Erythroblast (primary cell): ENCODE measurements at places on chromosomes 7 and 10.

- no peak for DNase-seq
These were observed 5.7 kb downstream of the ITIH2 start for GRCh38 chr10:7708832-7709231.

DNA sequence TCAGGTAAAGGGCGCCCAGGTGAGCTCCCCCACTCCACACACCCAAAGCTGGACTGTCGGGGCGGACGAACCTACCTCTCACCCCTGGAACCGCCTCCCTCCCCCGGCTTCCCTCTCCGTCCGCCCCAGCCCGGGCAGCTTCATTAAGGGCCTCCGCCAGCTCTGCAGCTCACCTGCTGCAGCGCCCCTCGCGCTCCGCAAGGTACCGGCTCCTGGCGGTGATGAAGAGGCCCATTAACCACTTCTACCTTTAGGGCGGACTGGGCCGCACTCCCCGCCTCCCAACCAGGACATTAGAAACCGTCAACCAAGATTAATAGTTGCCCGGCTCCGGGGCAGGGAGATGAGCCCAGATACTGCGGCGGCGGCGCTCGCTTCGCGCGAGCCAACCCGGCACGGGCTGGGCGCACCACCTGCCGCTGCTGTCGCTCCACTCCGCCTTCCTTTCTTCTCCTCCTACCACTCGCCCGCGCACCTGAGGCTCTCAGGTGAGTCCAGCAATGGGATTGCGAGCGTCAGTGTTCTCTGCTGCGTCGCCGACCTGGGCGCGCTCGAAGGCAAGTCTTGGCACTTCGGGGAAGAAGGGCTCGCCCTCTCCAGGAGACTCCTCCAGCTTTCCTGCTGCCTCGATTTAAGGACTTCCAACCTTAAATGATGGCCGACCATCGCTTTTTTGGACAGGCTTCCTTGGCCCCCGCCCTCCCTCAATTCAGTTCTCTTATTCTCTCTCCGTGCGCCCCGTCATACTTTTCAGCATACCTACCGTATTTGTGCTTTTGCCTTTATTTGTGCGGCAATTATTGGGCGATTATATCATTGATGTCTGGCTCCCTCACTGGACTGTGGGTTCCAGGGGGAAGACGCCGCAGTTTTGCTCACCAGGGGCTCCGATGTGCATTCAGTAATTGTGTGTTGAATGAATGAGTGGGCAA, 13.6 kb upstream of the KAZALD1 start:
- DNase-seq: no peak

GRCh38 chr7:73779517-73779916, 9.4 kb upstream of the CLDN3 start:
- no peak for DNase-seq

DNA sequence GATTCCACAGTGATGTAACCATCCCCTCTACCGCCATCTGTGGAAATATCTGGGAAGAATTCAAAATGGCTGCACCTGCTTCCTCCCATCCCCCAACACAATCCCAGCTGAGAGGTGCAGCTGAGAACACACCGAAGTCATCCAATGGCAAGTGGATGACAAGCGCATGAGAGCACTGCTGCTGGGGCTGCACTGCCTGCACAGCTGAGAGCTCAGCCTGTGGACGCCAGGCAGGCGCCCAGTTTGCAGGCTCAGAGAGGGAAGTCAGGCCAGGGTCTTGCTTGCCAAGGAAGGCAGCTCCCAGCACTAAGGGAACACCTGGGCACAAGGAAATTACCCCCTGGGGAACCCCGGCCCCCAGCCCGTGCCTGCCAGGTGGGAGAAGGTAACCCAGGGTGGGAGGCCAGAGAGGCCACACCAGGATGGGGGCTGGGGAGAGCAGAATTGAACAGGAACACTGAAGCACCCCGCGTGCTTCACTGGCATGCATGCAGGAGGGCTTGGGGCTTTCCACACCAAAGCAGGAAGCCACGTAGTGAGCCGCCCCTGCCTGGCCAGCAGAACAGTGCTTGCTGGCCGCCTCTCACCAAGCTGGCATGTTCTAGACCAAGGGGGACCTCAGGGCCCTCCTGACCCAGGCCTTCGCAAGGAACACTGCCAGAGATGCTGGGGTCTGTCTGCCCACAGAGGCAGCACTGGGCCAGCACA, 46.2 kb downstream of the FAM53B start:
- no peak for DNase-seq

DNA sequence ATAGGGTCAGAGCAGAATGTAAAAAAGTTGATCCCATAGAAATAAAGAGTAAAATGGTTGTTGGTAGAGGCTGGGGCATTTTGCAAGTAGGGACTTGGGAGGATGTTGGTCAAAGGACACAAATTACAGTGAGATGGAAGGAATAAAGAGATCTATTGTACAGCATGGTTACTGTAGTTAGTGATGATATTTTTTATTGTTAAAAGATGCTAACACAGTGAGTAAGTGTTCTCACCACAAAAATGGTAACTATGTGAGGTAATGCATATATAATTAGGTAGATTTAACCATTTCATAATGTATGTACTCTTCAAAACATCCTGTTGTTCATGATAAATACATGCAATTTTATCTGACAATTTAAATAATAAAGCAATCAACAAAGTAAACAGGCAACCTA, 280.7 kb upstream of the MAGI2 start:
- no peak for DNase-seq

DNA sequence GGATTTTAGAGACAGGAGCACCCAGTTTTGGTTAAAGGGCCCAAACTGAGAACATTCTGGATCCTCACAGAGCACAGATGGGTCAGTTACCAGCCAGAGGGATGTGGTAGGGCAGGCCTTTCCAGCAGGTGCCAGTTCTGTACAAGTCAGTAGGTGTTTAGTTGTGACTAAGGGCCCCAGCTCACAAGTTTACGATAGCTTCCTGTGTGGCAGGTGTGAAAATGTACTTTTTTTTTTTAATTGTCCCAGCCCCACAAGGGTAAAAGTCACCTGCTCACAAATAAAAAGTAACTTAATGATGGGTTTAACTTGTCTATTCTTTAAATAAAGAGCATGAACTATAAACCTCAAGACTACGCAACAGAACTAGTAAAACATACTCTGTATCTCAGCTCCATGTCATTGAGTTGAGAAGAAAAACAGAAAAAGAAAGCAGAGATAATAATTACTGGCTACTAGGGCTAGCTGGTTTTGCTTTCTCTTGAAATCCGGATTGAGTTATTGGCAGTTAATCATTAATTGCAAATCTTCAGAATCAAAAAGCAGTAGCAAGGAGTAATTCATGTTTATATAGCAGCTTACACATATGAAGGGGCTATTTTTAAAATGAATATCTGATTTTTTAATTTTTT, 15.4 kb downstream of the NFE2L3 start:
- no peak for DNase-seq

DNA sequence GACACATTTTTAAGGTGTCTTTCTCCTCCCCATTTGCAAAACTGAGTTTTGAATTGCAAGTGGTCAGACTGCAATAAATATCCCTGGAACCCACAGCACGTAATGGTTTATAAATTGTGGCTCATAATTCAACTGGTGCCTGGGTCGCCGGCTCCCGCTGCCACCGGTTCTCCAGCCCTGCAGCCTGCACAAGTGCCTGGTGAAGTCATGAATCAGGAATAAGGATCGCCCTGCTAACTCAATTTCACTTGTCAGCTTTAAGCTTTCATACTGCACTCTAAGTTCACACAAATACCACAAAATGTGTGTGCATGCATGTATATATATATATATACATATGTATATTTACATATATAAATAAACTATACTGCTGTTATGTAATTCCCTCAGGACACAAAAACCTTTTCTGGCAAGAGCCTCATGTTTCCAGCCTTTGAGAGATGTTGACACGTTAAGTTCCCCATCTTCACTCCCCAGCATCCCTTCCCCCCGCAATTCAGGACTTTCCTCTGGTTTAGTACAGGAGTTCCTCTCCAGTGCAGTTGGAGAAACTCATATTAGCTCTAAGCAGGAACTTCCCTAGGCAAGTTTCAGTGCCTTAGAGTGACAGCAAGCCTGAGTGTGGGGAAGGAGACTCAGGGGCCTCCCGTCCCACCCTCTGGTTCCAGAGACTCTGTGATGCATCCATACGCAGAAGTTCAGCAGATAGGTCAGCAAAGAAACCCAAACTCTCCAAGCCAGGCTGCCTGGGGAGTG, 129.2 kb upstream of the UNC5B start:
- DNase-seq: no peak

DNA sequence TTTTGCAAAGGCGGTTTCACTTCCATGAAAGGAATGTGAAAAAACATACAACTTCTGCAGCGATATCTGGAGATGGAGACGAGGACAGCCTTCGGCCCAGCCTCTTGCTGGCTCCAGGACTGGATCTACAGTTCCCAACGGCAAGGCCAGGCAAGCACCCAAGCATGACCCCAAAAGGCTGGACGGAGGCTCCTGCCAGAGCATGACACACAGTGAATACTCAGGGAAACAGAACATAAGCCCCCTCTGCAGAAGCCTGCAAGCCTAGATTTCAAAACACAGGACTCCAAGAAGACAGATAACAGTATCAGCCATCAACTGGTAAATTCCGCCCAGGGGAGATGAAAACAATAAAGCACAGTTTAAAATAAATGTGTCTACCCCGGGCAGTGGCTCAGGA, 3.3 kb upstream of the LRRC27 start:
- peak; percentile 65 for DNase-seq

GRCh38 chr7:1210979-1211608, 21.6 kb upstream of the UNCX start:
- DNase-seq: no peak

GRCh38 chr10:66637273-66638036, 288.4 kb upstream of the LRRTM3 start:
- DNase-seq: no peak

DNA sequence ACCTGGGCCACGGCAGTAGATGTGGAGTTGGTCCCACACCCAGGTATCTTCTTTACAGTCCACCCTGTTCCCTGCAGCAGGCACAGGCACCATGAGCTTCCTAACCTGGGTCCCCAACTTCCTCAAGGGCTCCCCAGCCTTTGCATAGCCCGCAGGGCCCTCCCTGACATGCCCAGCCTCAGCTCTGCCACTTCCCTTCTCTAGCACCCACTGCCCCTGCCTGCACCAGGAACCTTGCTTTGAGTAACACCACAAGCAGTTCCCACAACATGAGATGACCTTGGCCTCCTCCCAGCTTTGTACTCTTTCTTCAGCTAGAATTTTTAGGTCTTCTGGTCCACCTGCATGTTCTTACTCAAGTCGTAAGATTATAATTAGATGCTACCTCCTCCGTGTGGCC, 92.2 kb upstream of the ZPBP start:
- DNase-seq: no peak

DNA sequence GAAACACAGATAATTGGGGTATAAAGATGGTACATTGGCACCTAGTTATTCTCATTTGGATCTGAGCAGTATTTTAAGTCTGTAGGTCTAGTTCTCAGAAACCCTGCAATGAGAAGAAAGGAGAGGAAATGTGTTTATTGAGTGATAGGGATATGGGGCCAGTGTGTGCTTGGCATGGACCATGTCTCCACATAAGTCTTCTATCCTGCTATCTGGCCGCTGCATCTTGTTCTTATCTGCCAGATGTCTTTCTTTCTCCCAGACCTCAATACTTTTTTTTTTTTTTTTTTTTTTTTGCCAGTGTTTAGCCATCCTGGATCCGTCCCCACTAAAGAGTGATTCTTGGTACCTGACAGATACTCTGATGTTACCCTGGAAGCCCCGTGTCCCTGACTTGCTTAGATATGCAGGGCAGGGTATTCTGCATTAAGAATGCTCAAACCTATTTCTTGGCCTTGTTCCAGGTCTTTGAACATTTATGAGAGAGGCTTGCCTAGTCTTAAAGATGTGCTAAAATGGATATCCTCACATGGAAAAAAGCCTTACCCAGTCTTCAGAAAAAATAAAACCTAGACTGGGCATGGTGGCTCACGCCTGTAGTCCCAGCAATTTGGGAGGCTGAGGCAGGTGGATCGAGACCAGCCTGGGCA, 10.0 kb downstream of the MTURN start:
- peak; percentile 86 for DNase-seq

DNA sequence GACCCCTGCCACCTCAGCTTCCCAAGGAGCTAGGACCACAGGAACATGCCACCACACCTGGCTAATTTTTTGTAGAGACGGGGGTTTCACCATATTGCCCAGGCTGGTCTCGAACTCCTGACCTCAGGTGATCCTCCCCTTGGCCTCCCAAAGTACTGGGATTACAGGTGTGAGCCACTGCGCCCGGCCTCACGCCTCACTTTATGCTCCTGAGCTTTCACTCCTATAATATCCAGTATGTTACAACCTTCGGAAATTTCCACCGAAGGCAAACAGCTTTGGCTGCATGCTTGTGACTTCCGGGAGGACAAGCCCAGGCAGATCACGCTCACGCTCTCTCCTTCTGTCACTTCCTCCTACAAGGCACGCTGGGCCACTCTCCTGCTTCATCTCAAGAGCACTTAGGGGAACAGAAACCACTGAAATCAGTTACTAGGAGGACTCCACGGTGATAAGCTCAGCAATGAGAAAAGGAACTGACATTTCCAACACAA, 4.4 kb upstream of the MAD1L1 start:
- DNase-seq: no peak

- no peak for DNase-seq
These were observed 14.8 kb upstream of the ZMIZ2 start for GRCh38 chr7:44733708-44734481.

- no peak for DNase-seq
These were observed 219.9 kb downstream of the TCF7L2 start for GRCh38 chr10:113169853-113170460.

- no peak for DNase-seq
These were observed 59.4 kb upstream of the FRMD4A start for GRCh38 chr10:14389981-14390590.

DNA sequence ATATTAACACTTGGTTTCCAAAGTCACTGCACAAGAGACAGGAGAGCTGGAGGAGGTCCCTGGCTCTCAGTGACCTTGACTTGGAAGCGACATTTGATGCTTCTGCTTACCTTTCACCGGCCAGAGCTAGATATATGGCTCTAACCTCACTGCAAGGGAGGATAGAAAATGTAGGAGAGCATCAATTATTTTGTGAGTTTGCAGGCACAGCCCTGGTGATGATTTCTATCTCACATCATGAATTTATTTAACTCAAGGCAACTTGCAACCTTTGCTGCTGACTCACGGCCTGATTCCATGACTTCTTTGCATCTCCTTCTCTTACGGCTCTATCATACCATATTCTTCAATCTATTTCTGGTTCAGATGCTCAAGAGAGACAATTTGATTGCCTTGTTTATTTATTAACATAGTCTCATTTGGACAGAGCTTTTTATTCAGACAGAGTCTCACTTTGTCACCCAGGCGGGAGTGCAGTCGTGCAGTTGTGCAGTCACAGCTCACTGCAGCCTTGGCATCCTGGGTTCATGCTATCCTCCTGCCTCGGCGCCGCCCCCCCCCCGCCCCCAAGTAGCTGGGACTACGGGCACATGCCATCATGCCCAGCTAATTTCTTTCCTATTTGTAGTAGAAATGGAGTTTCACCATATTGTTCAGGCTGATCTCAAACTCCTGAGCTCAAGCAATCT, 196.0 kb downstream of the REEP3 start:
- no peak for DNase-seq

- DNase-seq: no peak
These were observed 176.5 kb upstream of the FAM3C start for GRCh38 chr7:121572615-121573014.
